ENCODE measurements at places on chromosomes 1 and 21.

DNA sequence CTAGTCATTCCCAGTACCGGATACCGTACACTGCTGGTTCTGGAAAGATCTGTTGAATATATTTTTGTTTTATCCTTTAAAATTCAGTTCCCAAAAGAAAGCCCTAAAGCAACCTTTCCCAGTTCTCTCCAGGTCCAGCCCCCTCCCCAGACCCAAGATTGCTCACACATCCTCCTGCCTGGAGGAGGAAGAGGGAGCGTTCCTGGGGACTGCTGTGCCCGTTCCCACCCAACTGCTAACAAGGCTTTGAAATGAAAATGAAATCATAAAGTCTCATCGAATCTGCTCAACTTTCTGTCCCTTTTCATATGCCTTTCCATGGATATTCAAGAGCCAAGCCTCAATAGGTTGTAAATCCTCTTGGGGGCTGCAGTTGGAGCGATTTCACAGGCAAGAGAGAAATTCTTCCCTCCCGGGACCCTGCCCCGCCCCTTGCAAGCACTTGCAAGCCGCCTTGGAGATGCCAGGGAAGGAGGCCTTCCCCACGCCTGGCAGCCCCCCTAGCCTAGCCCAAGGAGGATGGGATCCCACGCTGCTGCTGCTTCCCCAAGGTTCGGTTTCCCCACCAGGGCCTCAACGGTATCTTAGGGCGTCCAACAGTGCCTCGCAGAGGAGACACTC is 113.2 kb upstream of the CACHD1 start:
- DNase-seq = no peak

DNA sequence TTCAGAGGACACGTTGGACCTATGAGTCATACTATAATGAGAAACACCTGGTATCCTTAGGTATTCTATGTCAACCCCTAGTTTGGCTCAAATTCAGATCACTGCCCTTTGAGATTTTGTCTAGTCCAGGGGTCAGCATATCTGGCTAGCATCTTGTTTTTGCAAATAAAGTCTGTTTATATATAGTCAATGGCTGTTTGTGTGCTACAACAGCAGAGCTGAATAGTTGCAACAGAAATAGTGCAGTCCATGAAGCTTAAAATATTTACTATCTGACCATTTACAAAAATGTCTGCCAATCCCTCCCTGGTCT is 48.5 kb upstream of the EDEM3 start:
- no peak for DNase-seq

DNA sequence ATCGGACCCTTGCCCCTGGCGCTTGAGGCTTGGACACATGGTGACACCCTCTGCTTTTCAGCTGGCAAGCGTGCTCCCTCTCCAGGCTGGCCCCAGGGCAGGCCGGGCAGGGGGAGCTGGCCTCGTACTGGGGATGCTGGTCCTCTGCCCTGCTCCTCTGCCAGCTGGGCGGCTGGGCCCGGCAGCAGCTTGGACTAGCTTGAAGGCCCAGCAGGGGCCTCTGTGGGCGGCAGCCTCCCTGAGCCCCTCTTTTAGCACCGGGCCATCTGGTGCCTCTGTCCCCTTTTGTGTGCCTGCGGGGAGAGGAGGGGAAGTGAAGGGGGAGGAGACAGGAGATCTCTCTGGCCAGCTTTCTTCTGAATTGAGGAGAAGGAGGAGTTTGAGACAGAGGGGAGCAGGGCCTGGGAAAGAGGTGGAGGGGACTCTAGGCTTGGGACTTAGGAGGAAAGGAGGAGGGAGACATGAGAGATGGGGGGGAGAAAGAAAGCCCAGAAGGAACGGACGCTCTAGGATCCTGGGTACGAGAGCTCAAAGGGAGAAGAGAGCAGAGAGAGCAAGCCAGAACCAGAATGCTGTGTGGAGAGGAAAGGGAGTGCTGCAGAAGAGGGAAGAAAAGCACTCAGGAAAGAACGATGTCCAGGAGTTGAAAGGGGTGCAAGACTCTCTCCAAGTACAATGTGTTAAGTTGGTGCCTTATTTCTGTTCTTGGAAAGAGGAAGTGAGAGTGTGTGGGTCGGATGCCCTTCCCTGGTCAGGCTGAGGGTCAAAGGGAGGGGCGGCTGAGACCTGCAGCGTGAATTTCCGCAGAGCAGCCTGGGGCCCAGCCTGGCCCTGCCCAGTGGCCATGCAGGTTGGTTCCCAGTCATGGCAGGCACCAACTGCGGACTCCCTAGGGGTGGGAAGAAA is 40.3 kb downstream of the IER5 start:
- no peak for DNase-seq

DNA sequence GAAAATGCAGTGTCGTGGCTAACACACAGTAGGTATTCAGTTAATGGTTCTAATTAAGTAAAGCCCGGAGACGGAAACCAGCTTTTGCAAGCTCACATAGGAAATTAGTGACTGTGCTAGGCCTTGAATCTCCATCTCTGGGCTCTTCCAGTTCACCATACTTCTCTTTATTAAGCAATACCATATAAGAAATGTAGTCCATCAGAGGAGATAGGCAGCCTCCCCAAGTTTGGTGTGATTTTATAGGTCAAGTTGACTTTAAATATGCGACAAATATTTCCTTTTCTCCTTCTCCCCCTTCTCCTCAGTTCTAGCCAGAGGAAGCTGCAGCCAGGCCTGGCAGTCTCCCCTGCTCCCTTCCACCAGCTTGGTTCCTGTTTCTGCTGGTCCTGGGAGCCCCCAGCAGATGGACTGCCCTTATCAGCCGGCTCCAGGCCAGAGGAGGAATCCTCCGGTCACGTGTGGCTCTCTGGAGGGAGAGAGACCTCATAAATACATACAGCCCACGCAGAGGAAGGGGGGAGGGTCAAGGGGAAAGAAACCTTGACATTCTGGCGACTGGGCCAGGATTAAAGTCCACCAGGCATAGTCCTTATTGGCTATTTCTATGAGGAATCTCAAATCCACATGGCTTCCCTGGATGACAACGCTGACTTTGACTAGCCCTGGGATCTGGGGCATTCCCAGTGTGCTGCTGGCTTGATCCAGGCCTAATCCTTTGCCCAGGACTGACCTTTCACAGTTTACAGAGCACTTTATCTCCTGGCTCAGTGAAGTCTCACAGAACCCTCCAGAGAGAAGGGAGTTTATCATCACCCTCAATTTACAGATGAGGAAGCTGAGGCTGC is 115.1 kb upstream of the JUN start:
- no peak for DNase-seq

DNA sequence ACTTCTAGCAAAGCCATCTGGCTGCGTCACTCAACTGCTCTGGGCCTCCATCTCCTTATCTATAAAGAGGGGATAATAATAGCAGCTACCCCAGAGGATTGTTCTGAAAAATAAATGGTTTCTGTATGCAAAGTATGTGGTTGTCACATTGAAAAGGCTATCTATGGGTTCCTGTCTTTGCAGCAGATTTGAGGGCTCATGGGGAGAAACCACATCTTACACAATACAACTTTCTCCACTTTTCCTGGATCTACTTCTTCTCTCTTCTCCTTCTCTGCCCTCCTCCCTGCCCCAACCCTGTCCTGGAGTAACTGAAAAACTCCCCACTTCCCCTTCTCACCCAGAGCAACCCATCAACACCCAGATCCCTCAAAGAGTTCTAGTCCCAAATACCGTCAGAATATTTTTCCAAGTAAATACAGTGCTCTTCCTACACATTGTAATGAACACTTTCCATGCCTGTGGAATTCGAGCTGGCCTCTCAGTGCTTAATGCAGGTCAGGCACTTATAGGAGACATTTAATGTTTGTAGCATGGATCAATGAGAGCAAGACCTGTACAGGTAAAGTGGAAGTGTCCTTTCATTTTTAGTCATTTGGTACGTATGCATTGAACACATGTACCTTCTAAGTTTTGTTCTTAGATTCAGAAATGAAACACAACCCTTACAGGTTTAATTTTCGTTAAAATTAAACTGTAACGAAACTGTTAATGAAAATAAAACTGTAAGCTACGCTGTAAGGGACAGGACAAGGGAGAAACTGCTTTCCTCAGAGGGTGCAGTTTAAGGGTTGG is 131.9 kb downstream of the AK5 start:
- DNase-seq = no peak

- no peak for DNase-seq
These were observed 24.1 kb upstream of the MNDA start for GRCh38 chr1:158806916-158807536.

GRCh38 chr1:1037366-1038327 is 17.7 kb downstream of the AGRN start:
- DNase-seq = no peak

GRCh38 chr1:16172218-16172830 is 16.5 kb upstream of the EPHA2 start:
- DNase-seq = no peak

- DNase-seq = no peak
These were observed 126.6 kb downstream of the C1orf21 start for GRCh38 chr1:184513421-184513820.

DNA sequence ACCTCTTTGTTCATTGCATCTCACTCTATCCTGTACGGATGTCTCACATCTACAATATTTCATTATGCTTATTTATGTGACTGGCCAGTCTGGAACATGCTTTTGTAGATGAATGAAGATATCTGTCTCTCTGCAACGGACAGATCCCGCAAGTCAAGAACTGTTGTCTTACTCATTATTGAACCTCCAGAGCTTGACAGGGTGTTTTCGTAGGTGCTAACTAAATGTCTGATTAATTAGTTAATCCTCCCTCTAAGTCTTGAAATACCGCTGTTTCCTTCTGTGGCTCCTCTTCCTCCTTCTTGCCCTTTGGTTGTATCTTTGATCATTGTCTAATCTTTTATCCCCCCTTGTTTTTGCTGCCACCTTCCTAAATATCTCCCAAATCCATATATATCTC is 3.2 kb upstream of the C1orf162 start:
- DNase-seq = no peak

DNA sequence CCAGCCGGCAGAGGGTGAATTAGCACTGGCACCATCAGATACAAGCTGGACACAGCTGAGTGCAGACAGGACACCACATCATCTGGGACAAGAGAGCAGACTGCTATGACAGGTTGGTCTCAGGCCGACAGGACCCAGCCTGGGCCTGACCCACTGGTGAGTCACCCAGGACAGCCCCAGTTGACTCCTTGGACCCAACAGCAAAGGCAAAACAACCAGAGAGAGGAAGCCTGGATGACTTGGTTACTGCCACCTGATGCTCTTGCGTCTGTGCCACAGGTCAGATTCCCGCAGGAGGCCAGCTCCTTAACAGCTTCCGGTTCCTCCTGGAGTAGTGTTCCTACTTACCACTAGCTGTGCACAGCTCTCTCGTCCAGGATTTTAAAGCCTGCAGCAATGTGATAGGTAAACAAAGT is 18.5 kb downstream of the CCN1 start:
- DNase-seq = no peak

- no peak for DNase-seq
These were observed 11.4 kb downstream of the SLC45A3 start for GRCh38 chr1:205668951-205669340.

GRCh38 chr1:241714321-241715218 is 62.5 kb downstream of the WDR64 start:
- no peak for DNase-seq

- DNase-seq = no peak
These were observed 2.5 kb downstream of the MFSD2A start for GRCh38 chr1:39957299-39958015.

Data from activated naive CD8-positive, alpha-beta T cell treated with anti-CD3 and anti-CD28 coated beads, Interleukin-2, amount 50 U/mL, for 16 hours (primary cell).